ENCODE measurements at places on chromosomes 7 and 10. TPM values are rescaled to one million over a fixed set of nuclear protein-coding genes. Genes with fewer than 3 reads are reported as not detected.

CADPS2 gene
- total RNA-seq, result 7.5 TPM

SUN3 gene
- not detected for total RNA-seq

TMEM229A gene
- not detected for total RNA-seq

VSTM4 gene
- total RNA-seq, result not detected

TAS2R3 gene
- not detected for total RNA-seq

SIRT1 gene
- total RNA-seq, result 20.8 TPM

PON2 gene
- 56.4 TPM for total RNA-seq

SNCG gene
- 0.86 TPM for total RNA-seq

SAMD8 gene
- total RNA-seq, result 48.6 TPM

CNNM1 gene
- 3.3 TPM for total RNA-seq

HECW1 gene
- 3.0 TPM for total RNA-seq

SLC13A4 gene
- total RNA-seq, result not detected

CPA1 gene
- total RNA-seq, result not detected

EIF5AL1 gene
- total RNA-seq, result 0.75 TPM

SPDYE11 gene
- total RNA-seq, result not detected

FRAT1 gene
- 4.1 TPM for total RNA-seq

NEUROD6 gene
- total RNA-seq, result not detected

HTRA1 gene
- total RNA-seq, result 21.3 TPM

GLI3 gene
- total RNA-seq, result 9.6 TPM

C10orf95 gene
- 1.6 TPM for total RNA-seq

NME8 gene
- not detected for total RNA-seq

ZNF92 gene
- 6.3 TPM for total RNA-seq

NKX2-3 gene
- total RNA-seq, result 0.07 TPM

CCDC126 gene
- 3.2 TPM for total RNA-seq

GPC2 gene
- total RNA-seq, result 2.3 TPM

HTR5A gene
- total RNA-seq, result not detected

BLNK gene
- not detected for total RNA-seq

SLC26A3 gene
- total RNA-seq, result not detected

CALML3 gene
- not detected for total RNA-seq

CPA2 gene
- not detected for total RNA-seq
